ENCODE measurements at places on chromosomes 11 and 22.

DNA sequence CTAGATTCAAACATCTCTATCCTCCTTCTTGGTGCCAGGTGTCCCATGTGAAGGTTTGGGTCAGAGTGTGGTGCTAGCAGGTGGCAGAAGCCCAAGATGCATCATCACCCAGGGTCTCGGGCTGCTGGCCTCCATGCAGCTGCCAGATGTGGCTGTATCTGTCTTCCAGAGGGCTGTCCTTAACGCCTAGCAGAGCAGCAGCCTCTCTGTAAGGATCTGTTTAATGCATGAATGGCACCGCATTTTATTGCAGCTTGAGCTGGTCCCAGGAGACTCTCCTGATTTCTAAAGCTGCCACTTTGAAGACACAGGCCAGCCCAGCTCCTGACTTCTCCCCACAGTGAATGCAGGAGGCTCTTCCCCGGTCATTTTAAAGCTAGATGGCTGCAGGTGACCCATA is 26.3 kb downstream of the SLC1A2 start:
- no peak for DNase-seq

GRCh38 chr11:11316651-11317230 is 36.3 kb downstream of the CSNK2A3 start:
- DNase-seq: no peak

DNA sequence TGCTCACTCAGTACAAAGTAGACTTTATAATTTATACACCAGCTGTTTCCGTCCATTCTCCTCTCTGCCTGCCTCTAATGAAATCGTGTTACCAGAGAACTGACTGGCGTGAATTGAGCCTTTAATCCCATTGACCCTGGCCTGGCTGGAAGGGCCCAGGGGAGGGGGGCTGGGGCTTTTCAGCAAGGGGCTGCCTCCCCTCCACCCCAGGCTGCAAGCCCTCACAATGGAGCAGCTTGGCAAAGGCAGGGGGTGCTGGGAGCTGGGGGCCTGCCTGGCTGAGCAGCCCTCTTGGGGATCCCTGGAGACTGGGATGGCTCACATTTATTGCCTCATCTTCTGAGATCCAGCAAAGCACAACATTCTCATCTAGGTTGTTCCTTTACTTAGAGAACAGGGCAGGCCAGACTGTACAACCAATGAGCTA is 25.8 kb upstream of the LMO1 start:
- no peak for DNase-seq

DNA sequence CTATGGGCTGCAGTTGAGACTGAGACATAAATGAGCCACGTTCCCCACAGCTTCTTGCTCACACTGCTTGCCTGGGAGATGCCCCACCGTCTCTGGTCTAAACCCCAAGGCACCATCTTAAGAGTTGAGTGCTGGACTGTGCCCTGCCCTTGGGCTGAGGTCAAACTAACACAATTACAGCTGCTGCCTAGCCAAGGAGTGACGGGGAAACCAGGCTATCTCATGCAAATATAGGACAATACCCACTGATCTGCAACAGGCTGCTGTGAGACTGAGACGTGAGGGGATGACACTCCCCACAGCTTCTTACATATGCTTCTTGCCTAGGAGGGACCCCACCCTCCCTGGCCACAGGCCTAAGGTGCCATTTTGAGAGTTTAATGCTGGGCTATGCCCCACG is 7.8 kb upstream of the MS4A8 start:
- DNase-seq: no peak

GRCh38 chr11:12792018-12792417 is 117.8 kb downstream of the TEAD1 start:
- no peak for DNase-seq

DNA sequence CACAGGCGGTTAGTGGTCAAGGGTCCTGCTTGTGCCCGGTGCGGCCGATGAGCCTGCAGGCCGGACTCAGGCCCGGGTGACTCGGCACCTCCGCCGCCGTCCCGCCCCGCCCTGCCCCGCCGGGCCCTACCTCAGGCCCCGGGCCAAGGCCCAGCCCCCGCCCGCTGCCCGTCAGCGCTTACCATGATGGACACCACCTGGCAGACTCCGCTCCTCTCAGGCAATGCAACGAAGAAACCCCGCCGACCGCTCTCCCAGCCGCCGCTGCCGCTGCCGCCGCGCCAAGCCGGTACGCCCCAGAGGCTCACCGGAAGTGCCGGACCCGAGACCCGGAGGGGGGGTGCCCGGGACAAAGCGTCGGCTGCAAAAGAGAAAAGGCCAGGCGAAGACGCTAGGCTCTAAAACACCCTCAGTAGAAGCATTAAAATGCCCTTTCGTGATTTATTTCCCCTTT is at the start of gene UFD1:
Gene UFD1 (minus strand): TSS at position 293 of the 454 bp plus-strand sequence. CDS start 108 bp downstream, at position 185.
- peak; percentile 83 for DNase-seq

- DNase-seq: no peak
Measured at GRCh38 chr11:108939135-108939534, 274.3 kb downstream of the DDX10 start.

DNA sequence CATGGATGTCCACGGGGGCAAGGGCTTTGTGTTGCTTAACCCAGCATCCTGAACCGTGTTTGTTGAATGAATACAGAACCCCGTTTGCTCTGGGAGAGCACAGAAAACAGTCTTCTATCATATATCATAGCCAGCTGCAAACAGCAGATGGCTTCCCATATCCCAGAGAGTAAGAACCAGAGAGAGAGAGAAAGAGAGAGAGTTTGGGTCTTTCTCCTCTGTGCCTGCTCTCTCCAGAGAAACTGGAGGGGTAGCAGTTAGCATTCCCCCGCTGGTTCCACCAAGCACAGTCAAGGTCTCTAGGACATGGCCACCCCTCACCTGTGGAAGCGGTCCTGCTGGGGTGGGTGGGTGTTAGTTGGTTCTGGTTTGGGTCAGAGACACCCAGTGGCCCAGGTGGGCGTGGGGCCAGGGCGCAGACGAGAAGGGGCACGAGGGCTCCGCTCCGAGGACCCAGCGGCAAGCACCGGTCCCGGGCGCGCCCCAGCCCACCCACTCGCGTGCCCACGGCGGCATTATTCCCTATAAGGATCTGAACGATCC is 440 bp upstream of the TIMP3 start:
- DNase-seq: no peak

- DNase-seq: no peak
Measured at GRCh38 chr11:75308116-75308515, 43.3 kb downstream of the ARRB1 start.

DNA sequence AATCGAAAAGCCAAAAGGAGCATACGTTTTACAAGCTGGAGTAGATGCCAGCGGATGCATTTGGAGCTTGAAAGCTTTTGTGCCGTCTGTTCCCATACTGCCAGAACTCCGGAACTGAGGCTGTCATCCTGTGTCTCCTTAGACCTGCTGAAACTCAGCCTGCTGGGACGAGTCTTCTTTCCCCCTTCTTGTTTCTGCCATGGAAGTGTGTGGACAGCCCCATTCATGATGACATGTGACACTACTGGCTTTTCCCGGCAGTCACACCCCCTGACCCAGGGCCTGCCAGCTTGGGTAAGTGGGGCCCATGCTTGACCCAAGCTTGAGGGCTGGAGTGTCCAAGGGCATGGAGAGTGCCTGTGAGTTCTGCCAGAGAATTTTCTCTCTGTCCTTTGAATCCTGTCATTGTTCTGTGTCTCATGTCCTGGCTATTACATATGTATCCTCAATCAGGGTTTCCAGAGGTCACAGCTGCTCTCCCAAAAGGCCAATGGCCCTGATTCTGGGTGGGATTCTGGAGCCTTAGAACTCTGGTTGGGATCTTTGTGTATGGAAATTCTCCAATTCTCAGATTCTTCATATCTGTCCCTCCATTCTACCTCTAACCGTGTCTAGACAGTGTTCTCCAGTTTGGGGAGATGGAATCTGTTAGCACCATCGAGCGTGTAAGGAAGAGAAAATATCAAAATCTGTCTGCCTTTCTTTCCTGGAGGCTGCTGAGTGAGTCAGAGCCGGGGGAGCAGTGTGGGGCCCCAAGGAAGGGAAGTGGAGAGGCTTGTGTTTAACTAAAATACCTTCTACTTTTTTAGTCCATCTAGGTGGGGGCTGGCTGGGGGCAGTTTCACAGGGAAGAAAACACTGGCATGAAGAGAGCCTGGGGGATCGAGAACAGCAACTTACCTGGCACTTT is 73.2 kb downstream of the KIAA1671 start:
- DNase-seq: no peak

DNA sequence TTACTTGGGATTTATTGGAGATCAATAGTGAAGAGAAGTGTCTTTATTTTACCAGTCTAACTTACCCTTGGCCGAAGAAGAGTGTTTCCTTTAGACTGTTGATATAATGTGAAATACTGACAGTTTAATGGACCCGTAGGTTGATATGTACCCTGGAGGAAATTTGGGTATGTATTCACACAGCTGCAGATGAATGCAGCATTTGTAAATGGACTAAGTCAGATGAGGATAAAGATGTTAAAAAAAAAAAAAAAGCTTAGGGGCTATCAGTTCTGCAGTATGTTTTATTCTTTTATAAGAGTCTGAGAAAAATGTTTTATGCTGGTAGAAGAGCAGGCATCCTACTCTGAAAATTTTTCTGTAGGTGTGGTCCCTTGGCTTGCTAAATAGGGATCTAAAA is 2.7 kb downstream of the REXO2 start:
- no peak for DNase-seq

DNA sequence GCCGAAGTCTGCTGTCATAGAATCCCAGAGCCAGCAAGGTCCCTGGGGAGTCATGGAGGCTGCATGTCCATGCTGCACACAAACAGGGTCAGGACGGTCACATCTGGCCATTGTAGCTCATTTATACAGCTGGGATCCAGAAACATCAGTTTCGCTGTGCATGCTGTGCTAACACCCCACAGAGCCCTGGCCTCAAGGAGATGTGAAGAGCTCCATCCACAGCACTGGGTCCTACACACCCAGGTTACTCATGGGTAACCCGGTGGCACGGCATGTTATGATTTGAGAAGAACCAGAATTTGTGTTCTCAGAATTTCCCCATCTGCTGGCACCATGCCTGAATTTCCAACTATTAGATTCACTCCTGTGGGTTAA is 146.3 kb upstream of the ARHGAP20 start:
- DNase-seq: no peak

DNA sequence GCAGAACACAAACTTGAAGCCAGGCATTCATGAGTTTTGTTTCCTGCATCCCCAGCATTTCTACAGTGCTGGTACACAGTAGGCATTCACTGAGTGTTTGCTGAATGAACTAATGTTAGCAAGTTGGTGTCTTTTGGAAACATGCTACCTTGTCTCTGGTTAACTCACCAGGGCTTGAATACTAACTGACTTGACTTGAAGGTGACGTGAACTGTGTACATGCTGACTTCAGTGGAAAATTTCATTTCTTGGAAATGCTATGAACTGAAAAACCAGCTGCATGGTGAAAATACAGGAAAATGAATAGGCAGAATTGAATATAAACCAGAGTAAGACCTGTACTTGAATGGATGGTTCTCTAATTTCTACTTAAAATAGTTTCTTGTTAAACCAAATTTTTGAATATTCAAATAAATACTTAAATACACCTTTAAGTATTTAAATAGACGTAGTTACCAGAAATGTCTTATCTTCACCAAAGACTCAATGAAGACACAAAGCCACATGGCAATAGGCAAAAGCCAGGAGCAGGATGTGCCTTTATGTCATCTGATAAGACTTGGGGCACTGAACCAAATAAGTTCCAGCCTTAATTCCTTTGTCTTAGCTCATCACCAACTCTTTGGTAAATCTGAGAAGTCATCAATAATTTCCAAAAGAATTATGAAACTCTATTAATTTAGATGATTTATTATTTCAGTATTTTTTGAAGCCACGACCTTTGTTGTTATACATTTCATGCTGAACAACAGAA is 39.7 kb upstream of the POU2AF2 start:
- DNase-seq: no peak

GRCh38 chr11:68051191-68052136 is 12.6 kb downstream of the TCIRG1 start:
- DNase-seq: no peak

DNA sequence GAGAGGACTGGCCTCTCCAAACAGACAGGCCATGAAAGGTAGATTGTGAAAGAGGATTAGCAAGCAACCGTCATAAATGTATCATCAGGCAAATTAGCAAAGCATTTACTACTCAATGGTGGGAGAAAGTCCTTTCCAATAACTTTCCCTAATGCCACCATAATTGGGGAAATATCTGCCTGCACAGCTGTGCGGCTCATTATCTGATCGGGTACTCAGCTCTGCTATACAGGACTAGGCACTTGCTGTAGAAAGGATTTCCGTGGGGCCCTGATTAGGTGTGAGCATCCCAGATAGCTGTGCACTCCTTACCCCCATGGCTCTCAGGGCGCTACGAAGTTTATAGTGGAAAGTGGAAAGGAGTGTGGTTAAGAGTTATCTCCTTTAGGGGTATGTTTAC is 309.7 kb upstream of the PLET1 start:
- no peak for DNase-seq

DNA sequence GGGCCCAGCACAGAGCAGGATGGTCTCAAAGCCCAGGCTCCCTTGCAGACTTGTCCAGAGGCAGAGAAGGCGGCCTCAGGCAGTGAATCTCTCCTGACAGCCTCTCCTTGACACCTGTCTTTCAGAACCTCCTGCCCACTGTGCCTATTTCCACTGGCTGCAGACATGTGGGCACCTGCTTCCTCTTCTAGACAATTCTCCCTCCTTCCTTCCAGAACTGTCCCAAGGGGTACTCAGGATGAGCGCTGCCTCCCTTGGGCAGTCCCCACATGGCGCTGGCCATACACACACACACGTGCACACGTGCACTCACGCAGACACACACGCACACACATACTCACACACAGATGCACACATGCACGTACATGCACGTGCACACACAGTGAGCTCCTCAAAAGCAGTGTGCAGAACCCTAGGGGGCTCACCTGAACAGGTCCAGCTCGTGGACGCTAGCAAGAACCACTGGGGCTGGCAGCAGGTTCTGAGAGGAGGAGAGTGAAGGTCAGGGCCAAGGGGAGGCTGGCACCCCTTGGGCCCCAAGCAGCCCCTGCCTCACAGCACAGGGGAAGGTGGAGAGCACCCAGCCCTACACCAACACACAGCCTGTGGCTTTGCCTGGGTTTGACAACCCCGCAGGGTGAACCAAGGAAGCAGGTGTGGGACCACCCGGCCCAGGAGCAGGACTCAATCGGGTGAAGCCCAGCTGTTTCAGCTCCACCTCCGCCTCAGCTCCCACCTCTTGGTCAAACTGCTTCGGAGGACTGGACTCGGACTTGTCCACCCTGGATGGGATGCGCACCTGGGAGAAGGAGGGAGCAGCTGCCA is 8.1 kb upstream of the PLXNB2 start:
- DNase-seq: peak; percentile 69
